Mesenteric fat pad (tissue), 1 donor: ENCODE measurements at places on chromosomes 1 and 21.

DNA sequence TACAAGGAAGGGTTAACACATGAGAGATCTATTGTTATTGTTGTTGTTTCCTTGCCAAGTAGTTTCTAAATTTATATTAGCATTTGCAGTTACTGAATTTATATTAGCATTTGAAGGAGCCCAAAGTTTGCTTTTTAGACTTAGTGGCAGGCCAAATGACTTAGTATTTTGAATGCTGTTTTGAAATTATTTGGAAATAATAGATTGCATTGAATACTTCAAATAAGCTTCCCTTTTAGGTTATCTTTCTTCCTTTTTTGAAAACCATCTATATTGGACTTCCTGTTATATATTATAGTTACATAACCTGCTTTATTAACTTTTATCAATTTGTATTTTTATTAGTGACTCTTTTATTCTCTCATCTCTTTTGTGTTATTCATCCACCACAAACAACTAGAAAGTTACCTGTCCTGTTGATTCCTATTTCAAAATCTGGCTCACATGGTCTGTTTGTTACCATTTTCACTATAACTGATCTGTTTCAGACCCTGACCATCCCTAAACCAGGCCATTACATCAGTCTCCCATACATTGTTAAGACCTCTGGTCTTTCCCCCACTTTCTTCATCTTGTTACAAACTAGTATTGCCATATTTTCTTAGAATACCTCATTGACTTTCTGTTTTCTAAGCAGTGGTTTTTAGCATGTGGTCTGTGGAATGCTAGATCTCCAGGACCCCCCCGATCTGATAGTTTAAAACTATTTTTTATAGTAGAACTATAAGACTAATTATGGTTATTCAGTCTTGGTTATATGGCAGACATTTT, 185.2 kb downstream of the RASAL2 start:
- DNase-seq = no peak

- no peak for DNase-seq
These were observed 4.3 kb downstream of the TP73 start for GRCh38 chr1:3656450-3657095.

GRCh38 chr1:61368876-61369275, 286.5 kb downstream of the NFIA start:
- DNase-seq = no peak

- DNase-seq = no peak
These were observed 371.2 kb downstream of the NPHP4 start for GRCh38 chr1:5620997-5621396.

DNA sequence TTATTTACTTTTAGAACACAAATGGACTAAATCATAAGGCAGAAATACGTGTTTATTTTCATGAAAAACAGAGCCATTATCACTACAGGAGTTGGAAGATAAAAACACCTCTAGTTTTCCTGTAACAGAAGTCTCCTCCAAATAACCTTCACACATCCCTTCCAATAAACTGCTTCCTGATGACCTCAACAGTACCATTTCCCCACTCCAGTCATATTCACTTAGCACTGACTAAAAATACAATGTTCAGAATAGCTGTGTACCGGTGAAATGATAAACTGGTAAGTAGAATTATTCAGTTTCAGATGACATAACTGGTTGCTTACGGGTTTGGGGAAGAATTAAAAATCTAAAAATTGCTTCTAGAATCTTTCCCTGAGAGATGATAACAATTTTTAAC, 137.9 kb downstream of the DENND1B start:
- no peak for DNase-seq
